Bone marrow (tissue), 2 donors: ENCODE measurements at places on chromosomes 13 and 19.

DNA sequence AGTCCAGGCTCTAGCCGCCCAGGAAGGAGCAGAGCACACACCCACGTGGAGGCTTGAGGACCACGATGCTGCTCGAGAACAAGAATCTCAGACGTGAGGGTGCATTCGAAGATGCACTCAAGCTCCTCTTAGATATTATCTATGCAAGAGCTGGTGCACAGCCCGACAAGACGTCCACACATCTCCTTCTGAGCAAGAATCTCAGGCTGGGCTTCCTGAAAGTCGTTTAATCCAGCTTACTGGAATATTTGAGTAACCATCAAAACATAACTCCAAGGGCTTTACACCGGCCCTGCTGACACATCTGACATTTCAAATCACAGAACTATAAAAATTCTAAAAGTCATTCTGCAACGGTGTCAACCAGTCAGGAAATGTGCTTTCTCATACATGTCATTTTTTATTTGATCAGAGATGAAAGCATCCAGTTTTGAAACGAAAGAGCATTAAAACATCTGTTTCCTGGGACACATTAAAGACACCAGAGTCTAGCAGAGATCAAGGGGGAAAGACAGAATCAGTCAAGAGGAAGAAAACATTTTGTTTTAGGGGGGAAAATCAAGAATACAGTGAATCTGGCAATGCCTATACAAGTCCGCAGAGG is 177.7 kb upstream of the IRS2 start:
- DNase-seq, result no peak

- DNase-seq, result no peak
These were observed 29.4 kb downstream of the DIAPH3 start for GRCh38 chr13:60134376-60134775.

DNA sequence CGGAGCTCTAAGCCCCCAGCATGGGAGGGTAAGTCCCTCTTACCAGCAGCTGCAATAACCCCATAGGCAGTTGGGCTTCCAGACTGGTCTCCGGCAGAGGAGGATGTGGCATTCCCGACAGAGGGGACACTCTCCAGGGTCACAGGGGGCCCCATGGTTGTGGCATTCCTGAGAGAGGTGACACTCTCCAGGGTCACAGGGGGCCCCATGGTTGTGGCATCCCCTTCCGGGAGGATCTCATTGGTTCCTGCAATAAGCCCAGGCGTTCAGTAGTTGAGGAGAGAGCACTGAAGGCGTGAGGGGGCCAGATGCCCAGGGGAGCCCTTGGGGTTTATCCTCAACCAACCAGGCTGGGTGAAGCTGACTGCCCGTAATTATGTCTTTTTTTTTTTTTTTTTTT is 5.4 kb downstream of the CD320 start:
- no peak for DNase-seq

- no peak for DNase-seq
These were observed 942.4 kb upstream of the PCDH20 start for GRCh38 chr13:62357887-62358645.

GRCh38 chr19:2663920-2664571 is 38.4 kb downstream of the GNG7 start:
- DNase-seq, result no peak

GRCh38 chr19:42474743-42475142 is 32.0 kb upstream of the CXCL17 start:
- DNase-seq, result no peak

- no peak for DNase-seq
These were observed 232.4 kb downstream of the POSTN start for GRCh38 chr13:37366044-37366770.

DNA sequence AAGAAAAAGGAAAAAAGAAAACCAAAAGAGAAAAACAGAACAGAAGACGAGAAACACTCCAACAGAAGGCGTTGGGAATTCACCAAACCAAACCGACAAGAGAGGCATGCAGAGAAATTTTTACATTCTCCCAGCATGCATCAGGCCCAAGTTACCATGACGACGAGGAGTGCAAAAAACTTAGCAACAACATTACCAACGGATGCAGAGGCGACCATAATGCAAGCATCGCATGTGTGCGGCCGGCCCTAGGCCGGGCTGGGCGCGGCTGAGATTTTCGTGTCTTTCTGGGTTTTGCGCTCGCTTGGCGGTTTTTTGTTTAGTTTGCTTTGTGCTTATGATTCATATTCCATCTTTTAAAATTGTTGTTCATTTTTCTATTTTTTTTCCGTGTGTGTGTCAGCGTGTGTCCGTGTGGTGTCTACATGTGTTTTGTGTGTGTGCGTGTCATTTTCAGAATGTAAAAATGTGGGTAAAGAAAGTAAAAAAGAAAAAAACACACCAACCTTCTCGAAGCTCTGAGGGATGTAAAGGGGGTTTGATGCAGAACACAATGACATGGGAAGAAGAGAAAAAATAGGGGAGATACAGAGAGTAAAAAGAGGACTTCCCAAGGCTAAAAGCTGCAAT is 84.9 kb downstream of the PTPRS start:
- no peak for DNase-seq

GRCh38 chr13:27395007-27395510 is 29.4 kb upstream of the GTF3A start:
- no peak for DNase-seq

DNA sequence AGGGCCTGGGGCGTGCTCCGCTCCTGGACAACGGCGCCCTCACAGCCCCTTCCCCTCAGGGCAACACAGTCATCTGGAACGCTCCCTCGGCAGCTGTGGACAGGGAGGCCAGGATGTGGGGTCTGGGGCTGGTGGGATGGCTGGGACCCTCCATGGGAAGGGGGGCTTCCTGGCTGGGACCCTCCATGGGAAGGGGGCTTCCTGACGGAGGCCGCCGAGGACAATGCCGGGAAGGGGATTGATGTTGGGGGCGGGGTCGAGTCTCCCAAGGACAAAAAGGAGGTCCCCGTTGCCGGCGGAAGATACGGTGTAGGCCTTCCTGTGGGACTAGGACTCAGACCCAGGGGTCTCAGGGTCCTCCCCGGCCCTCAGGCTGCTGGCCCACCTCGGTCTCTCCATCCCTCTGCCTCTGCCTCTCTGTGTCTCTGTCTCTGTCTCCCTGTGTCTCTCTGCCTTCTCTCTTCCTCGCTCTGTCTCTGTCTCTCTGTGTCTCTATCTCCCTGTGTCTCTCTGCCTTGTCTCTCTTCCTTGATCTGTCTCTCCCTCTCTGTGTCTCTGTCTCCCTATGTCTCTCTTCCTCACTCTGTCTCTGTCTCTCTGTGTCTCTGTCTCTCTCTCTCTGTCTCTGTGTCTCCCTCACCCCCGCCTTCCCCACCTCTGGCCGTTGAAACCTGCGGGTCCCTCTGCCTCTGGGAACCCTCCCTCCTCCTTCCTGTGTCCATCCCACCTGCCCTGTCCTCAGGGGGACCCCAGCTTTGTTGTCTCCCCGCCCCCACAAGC is 2.7 kb upstream of the MADCAM1 start:
- no peak for DNase-seq

- no peak for DNase-seq
These were observed 28.5 kb downstream of the FBN3 start for GRCh38 chr19:8120636-8121480.

DNA sequence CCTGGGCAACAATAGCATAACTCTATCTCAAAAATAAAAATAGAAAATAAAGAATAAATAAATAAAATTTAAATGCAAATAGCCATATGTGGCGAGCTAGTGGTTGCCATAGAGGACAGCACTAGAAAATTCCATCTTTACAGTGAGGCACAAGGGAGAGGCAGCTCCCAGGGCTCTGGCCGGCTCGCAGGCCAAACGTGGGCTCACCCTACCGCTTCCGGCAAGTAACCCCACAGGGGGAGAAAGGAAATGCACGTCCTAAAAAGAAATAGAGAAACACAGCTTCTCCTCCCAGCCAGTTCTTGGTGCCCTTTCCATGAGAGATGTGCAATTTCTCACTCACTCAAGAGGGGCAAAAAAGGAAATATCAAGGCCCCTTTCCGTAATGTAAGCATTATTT is 12.4 kb upstream of the GRWD1 start:
- peak; percentile 2 for DNase-seq

GRCh38 chr13:26867451-26868091 is 107.0 kb upstream of the GPR12 start:
- no peak for DNase-seq

DNA sequence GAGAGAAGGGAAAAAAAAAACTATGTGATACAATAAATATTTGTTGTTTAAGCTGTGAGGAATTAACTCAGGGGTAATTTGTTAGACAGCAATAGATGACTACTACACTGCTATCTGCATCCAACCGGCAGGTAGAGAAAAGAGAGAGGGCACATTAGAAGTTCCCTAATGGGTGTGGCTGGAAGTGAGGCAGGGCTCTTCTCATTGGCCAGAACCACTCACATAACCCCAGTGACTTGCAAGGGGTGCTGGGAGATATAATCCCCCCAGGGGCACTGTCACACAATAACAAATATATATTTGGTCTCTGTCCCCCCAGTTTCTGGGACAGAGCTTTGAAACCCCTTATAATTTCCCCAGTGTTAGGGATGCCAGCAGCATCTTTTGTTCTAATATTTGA is 24.3 kb downstream of the FGF21 start:
- DNase-seq, result no peak

- DNase-seq, result no peak
These were observed 105.6 kb downstream of the SLC7A1 start for GRCh38 chr13:29489650-29490560.

DNA sequence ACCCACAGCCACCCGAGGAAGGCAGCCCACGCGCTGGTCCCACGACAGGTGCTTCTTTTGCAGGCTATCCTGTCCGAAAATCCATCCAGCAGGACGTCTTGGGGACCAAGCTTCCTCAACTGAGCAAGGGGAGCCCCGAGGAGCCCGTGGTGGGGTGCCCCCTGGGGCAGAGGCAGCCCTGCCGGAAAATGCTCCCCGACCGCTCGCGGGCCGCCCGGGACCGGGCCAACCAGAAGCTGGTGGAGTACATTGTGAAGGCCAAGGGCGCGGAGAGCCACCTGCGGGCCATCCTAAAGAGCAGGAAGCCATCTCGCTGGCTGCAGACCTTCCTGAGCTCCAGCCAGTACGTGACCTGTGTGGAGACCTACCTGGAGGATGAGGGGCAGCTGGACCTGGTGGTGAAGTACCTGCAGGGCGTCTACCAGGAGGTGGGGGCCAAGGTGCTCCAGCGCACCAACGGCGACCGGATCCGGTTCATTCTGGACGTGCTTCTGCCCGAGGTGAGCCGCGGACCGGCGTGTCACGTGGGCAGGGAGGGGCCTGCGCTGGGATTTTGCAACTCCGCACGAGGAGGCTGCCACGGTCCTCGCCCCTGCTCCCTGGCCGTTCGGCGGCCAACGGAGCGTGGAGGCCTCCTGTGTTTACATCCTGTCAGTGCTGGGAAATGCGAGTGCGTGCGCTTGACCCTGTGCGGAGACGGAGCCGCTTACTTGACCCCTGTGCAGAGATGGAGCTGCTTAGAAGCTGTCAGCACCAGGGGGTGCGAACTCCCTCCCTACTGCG is 12.9 kb upstream of the NDUFS7 start:
- no peak for DNase-seq

GRCh38 chr13:80379245-80379644 is 38.3 kb upstream of the SPRY2 start:
- no peak for DNase-seq

GRCh38 chr13:75915066-75915465 is 278.9 kb downstream of the LMO7 start:
- no peak for DNase-seq

DNA sequence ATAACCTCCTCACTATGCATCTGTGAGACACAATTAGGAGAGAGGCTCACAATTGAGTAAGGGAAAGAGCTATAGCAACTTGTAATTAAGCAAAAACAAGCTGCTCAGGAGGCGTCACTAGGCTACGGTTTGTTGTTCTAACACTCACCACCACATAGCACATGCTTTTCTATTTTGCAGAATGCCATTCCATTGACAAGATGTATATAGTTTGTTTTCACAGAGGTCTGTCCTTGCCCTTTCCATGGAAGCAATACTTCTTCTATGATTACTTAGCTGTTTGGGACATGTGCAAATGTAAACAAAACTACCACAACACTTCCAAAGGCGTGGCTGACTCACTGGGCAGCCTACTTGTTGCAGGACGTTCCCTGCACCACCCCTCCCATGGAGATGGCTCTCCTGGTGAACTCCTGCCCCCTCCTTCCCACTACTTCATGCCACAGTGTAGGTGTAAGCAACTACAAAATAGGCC is 33.9 kb upstream of the FAM216B start:
- no peak for DNase-seq

DNA sequence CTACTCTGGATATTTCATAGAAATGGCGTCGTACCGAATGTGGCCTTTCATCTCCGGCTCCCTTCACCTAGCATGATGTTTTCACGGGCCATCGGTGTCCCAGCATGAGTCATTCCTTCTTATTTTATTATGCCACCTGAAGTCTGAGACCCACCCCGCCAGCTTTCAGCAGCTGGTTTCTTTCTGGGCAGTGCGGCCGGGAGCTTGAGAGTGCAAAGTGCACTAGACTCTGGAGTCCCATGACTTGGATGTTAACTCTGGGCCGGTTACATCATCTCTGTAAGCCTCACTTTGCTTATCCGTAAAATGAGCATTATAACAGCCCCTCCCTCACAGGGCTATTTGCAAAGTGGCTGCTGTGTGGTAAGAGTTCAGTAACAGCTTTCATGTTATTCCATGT is 5.8 kb upstream of the KMT5C start:
- no peak for DNase-seq

GRCh38 chr19:41698746-41699230 is 9.6 kb upstream of the CEACAM5 start:
- no peak for DNase-seq

GRCh38 chr13:93476175-93476574 is 249.6 kb downstream of the GPC6 start:
- DNase-seq, result no peak

DNA sequence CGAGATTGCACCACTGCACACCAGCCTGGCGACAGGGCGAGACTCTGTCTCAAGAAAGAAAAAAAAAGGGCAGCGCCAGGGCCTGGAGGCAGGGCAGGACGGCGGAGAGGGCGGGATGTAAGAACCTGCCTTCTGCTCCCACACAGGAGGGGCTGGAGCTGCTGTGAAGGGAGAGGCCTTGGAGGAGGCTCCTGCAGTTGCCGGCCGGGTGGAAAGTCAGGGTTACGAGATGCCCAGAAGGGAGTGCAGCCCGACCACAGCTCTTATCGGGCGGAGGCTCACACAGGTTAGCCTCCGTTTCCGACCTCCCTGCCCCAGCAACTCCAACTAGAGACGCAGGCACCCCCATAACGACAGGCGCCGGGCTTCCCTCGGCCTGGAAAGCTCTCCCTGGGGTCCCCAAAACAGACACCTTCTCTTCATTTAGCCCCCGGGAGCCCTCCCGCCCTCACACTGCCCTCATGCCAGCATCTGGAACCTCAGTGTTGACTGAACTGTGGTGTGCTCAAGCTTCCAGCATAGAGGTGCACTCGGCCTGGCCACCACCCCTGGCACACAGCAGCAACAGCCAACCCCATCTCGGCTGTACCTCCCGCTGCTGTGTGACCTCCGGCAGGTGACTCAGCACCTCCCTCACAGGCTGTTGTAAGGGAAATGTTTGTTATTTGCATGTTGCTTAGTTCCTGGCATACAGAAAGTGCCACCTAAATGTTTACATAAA is 1.4 kb downstream of the PLPP2 start:
- no peak for DNase-seq

GRCh38 chr13:72970301-72970880 is 88.4 kb upstream of the KLF5 start:
- no peak for DNase-seq

- DNase-seq, result peak; percentile 65
These were observed 1.4 kb downstream of the CAPNS1 start for GRCh38 chr19:36141039-36141927.
